Bronchial epithelial cell (primary cell): ENCODE measurements at places on chromosomes 3 and 15.

DNA sequence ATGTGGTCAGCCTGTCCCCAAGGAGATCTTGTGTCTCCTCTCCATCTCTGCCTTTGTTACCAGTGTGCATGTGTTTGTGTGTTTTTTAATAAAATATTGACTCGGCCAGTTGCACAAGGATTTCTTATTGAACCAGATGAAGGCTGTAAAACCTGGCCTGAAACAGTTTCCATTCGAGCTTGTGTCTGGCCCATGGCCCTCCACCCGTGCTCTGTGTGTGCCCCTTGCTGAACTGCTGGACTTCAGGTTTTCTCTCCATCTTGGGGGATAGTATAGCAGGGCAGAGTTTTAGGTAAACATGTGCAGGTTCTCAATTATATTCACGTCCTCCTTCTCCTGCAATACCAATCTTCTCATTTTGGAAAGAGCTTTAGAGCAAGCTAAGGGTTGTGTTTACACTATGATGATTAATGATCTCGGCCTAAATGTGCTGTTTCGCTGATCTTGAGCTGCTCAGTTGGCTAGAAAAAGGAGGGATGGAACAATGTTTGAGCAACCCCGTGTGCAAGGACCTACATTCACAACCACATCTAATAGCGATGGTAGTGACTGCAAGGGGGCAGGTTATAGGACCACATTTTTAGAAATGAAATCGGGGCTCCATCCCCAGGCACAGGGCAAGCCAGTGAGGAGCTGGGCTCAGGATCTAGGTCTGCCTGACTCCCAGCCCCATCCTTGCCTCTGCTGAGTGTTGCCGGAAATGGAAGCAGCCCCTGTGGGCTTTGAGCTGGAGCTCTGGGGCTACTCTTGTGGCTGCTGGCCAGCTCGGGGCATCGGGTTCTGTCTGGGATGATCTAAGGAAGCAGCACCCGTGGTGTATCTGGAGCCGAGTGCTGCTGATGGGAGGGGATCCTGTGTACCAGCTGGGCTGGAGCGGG lies 47.7 kb downstream of the CMTM6 start:
- no peak for DNase-seq

DNA sequence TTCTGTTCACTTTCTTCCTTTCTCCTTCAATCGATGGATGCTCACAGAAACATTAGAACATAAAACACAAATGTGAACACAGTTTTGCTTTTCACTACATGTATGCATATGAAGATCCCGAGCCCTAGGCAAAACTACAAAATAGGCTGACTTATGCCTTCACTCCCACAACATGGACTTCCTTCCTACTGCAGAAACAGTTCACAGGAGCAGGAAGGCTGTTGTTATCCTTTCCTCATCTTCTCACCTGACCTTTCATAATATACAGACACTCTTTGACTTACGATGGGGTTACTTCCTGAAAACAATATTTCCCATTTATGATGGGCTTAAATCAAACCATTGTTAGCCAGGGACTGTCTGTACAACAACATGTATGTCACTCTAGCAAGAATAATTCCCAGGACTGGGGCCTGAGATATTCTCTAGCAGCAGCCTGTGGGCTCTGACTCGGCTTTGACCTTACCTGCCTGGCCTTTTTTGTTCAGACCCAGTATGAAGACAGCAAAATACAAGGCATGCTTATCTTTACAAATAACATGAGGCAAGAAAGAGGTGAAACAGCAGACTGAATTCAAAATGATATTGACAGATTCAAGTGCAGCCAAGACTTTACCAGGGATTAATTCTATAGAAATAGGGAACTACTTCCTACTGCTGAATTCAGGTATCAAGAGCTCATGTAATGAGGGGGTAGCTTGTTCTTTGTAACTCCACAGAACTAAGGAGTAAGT lies 51.8 kb upstream of the PLXND1 start:
- DNase-seq = no peak

- no peak for DNase-seq
These were observed 104.2 kb upstream of the CLSTN2 start for GRCh38 chr3:139830817-139831216.

DNA sequence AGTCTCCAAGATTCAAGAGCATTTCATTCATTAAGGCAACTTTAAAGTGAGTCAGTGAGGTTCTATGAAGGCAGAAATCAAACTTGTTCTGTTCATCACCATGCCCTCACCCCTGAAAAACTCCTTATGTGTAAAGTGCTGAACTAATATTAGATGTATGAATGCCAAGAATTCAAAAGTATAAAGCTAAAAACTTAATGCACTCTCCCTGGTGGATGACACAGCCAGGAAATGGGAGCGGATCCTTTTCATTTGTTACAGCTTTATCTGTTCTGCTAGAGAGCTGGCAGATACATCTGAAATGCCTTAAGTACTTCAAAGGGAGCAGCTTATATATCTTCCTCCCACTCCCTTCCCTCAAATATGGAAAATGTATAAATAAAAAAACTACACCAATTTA lies 8.2 kb downstream of the TXNRD3 start:
- DNase-seq = peak; percentile 43

GRCh38 chr3:160319322-160319721 lies 79.7 kb downstream of the IFT80 start:
- no peak for DNase-seq

DNA sequence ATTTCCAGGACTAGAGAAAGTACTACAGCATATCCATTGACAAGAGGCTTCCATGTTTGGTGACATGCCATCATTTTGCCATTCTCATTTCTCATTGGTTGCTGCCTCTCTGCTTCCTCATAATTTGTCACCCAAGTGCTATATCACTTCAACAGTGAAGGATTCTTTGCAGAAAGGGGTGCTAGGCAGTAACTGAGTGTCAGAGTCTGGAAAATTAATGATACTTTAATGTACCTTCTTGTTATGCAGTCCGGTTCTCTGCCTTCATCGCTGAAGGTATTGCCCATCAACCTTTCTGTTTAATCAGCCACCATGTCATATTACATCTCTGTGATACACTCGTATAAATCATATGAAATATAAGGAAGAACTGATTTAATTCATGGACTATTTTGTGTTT lies 550.3 kb downstream of the ROBO2 start:
- DNase-seq = no peak

GRCh38 chr15:91909574-91909973 lies 56.1 kb downstream of the SLCO3A1 start:
- no peak for DNase-seq

DNA sequence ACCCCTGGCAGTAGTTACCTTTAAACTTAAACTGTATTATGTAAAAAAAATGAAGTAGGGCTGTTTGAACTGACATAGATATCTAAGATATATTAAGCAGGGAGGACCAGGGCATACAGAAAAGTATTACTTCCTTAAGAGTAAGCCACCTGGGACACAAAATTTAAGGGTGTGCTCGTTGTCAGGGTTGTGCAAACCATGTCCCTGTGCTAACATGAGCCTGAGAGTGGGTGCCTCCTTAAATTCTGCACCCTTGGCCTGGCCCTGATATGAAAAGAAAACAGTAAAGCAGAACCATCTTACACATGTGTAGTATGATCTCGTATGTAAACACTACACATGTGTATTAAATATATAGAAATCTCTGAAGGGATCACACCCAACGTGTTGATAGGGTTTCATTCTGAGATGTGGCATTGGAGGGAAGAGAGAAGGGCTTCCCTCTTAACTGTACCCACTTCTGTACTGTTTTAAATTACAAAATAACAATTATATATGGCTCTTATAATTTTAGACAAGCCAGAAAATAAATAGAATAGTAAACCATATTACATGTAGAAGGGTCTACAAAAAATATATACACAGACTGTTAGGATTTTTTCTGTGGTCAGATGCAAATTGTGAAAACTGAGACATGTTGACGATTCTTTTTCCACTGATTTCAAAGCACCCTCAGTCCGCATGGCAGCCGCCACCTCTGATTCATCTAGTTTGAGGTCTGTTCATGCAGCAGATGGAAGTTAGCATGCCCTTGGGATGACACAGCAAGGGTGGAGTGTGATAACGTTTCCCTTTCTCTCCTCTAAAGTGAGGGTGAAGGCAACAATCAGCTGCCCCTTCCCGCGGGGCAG lies 400.8 kb upstream of the PROK2 start:
- DNase-seq = peak; percentile 78

DNA sequence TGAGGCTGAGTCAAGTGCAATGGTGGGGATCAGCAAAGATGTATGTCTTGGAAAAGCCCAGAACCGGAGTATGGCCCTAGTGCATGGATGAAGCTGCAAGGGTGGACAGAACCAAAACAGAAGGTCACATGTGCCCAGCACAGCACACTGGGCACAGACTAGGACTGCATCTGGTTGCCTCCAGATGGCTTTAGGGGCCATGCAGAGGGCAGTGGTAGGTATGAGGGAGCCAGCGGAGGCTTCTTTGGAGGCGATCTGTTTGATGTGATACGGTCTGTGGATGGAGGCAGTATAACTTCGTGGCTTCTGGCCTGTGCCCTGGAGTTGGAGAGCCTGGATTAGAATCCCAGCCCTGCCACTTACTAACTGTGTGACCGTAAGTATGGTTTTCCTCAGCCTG lies 29.4 kb downstream of the SV2B start:
- DNase-seq = no peak

DNA sequence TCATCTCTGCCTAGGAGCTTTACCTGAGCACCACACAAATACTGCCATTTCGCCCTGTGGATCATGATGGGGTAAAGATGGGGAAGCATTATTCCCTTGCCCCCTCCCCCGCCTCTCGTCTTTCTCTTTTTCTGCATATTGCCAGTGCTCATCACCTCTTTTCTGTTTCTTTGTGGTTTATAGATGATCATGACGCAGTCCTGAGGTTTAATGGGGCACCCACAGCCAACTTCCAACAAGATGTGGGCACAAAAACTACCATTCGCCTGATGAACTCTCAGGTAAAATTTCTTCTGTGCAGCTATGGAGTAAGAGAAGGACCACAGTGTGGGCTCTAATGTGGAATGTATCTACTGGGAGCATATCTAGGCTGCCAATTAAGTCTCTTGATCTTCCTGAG lies 88.2 kb downstream of the RPL39L start:
- no peak for DNase-seq

- peak; percentile 15 for DNase-seq
These were observed 699 bp downstream of the MEGF11 start for GRCh38 chr15:66252685-66253417.

DNA sequence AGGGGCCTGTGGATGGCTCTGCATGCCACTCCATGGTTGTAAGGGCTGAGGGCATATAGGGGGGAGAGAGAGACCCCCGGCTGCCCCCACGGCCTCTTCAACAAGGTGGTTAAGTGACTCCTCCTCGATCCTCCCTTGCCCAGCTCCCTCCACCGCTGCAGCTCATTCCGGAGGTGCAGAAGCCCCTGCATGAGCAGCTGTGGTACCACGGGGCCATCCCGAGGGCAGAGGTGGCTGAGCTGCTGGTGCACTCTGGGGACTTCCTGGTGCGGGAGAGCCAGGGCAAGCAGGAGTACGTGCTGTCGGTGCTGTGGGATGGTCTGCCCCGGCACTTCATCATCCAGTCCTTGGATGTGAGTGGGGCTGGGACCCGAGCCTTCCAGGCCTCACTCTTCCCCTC lies 6.5 kb downstream of the FES start:
- DNase-seq = no peak

DNA sequence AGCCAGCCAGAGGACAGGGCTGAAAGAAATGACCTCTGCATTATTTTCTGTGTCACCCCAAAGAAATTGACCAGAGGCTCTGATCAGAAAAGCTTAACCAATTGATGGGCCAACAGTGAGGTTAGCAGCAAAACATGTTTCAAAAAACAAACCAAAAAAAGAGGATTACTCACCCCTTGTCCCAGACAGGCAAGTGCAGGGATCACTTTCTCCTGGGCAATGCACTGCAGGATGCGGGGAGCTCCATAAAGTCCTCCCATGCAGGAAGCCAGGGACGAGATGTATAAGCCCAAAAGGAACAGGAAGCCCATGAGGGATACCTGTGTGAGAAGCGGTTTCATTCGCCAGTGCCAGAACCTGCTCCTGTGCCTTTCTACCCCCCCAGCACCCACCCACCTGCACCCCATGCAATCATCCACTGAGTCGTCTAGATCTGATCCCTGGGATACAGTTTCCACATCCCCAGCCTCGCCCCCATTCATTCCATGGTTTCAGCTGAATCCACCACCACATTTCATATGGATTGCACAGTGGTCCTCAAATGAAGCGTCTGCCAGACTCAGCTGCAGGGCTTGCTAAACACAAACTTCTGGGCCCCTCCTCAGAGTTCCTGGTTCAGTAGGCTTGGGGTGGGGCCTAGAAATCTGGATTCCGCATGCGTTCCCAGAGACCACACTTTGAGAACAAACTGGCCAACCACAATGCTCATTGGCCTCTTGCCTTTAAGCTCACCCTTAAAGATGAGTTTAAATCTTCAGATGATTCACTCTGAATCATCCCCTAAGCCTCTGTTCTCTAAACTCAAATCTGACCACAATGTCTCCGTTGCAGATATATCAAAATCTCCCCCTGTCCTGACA lies 54.4 kb upstream of the HEG1 start:
- DNase-seq = peak; percentile 85

GRCh38 chr3:136545664-136546268 lies 206.4 kb downstream of the STAG1 start:
- DNase-seq = peak; percentile 14

DNA sequence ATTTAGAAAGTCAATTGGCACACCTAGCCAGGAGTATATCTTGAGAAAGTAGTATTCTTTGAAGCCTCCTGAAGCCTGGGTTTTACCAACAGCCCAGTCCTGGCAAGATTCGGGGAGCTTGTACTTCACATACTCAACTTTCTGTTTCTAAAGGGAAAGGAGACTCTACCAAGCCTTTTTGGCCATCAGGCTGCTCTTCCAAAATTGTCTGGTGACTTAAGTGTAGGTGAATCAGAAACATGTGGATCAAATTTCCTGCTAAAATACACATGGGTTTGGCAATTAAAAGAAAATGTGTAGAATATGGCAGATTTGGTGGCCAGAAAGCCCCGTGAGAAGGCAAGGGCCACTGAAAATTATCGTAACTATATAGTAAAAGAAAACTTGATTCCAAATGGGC lies 15.9 kb upstream of the GREM1 start:
- DNase-seq = peak; percentile 31

DNA sequence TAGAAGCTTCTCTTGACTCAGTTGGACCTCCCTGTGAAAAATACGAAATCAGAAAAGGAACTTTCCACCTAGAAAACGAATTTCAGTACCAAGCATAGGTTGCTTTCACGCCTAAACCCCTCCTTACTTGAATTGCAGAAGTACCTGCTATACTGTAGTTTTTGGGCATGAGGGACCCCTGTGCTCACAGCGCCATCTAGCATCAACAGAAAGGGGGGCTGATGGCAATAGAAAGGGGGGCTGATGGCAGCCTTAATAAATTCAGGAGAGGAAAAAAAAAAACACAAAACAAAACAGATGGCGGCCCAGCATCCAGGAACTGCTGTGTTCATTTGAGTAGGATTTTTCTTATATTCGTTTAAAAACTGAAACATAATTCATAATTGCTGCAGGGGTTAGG lies 96.7 kb downstream of the NPAP1 start:
- DNase-seq = no peak
